ENCODE measurements at places on chromosomes 5 and 9.

DNA sequence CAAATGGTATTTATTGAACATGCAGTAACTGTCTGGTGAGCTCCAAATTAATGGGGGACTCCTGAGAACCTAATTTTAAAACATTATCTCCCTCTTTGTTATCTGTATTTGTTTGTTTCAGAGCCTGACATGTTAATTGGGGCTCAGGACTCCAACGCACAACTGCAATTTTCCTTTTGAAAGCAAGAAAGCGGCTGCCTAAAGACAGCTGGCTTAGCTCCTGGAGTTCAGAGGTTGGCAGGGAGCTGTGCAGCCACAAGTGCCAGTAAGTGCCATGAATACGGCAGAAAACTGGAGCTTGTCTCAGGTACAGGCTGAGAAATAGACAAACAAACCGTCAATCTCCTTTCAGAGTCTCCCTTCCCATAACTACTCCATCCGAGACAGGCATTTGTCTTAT, 80.9 kb downstream of the PPP2R2B start:
- H3K4me3 ChIP-seq = no peak overlapping the region
- DNase-seq = no peak
- no peak overlapping the region for H3K27ac ChIP-seq

GRCh38 chr5:144525000-144525399, 354.3 kb downstream of the KCTD16 start:
- H3K27me3 ChIP-seq = no peaks in the 10 kb centered on the region
- no peak overlapping the region for H3K27ac ChIP-seq
- no peaks in the 10 kb centered on the region for H3K4me1 ChIP-seq
- no peaks in the 10 kb centered on the region for H3K36me3 ChIP-seq

DNA sequence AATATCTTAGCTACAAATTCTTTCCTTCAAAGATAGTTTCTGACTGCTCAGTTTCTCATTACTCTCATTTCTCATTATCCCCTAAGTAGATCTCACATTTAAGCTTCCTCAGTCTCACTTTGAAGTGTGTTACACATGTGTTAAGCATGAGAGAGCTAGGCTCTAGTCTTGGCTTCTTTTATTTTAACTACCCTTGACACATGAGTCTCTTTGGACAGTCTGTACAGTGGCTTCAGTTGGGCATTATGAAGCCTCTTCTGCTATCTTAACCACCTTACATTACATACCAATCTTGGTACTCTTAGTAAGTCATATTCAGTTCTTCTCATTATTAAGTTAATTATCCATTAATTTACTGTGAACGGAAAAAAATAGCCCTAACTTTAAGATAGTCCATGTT, 232.5 kb downstream of the FBXL17 start:
- H3K4me1 ChIP-seq = peaks cover 8% of the 10 kb centered on the region
- no peak overlapping the region for H3K27ac ChIP-seq
- no peak overlapping the region for H3K4me3 ChIP-seq
- no peaks in the 10 kb centered on the region for H3K36me3 ChIP-seq
- no peaks in the 10 kb centered on the region for H3K27me3 ChIP-seq
- no peak for DNase-seq

DNA sequence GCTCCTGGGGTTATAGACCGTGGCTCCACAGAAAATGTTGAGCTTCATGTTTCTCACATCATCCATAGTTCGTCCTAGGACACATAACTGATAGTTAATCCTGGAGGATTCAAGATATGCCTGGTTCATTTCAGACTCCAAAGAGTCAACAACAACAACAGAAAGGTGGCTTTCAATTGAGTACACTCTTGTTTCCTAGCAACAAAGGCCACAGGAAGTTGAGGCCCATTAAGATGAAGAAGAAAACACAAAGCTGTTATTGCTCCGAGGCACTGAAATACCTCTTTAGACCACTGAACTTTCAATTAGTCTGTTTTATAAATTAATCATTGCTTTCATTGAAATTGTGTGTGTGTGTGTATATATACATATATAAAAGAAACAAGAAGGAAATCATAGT, 154.5 kb downstream of the YIPF5 start:
- H3K36me3 ChIP-seq = no peaks in the 10 kb centered on the region
- no peak for DNase-seq
- H3K27ac ChIP-seq = no peak overlapping the region

GRCh38 chr9:89999176-89999533, 394.3 kb downstream of the GADD45G start:
- H3K36me3 ChIP-seq = no peaks in the 10 kb centered on the region
- peaks cover 1% of the 10 kb centered on the region for H3K27me3 ChIP-seq
- peak overlapping the region; percentile 41 for H3K4me3 ChIP-seq
- H3K27ac ChIP-seq = peak overlapping the region; percentile 40
- no peak for DNase-seq

DNA sequence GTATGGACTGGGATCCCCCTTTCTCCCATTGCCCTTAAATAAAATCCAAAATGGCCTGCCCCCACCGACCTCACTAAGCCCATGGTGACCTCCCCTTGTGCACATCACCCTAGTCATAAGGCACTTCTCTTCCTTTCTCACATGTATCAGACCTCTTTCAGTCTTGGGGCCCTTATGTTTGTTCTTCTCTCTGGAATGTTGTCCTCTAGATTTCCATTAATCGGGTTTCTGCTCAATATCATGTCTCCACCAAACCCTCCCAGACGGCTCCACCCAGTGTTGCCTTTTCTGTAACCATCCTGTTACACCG, 196.3 kb downstream of the ERCC6L2 start:
- no peak for DNase-seq
- no peak overlapping the region for H3K4me3 ChIP-seq
- H3K27me3 ChIP-seq = peaks cover 6% of the 10 kb centered on the region
- H3K36me3 ChIP-seq = no peaks in the 10 kb centered on the region
- no peak overlapping the region for H3K27ac ChIP-seq
- peaks cover 6% of the 10 kb centered on the region for H3K4me1 ChIP-seq

- H3K36me3 ChIP-seq = no peaks in the 10 kb centered on the region
- no peak for DNase-seq
- H3K27ac ChIP-seq = no peak overlapping the region
- H3K4me1 ChIP-seq = peaks cover 4% of the 10 kb centered on the region
- H3K27me3 ChIP-seq = peaks cover 4% of the 10 kb centered on the region
- H3K4me3 ChIP-seq = no peak overlapping the region
Observed at GRCh38 chr9:87834357-87834756, 48.3 kb upstream of the SPATA31E1 start.

- no peaks in the 10 kb centered on the region for H3K27me3 ChIP-seq
- no peak overlapping the region for H3K27ac ChIP-seq
- H3K4me3 ChIP-seq = no peak overlapping the region
- H3K4me1 ChIP-seq = no peaks in the 10 kb centered on the region
- no peaks in the 10 kb centered on the region for H3K36me3 ChIP-seq
Observed at GRCh38 chr5:150519978-150520377, 12.0 kb downstream of the NDST1 start.

DNA sequence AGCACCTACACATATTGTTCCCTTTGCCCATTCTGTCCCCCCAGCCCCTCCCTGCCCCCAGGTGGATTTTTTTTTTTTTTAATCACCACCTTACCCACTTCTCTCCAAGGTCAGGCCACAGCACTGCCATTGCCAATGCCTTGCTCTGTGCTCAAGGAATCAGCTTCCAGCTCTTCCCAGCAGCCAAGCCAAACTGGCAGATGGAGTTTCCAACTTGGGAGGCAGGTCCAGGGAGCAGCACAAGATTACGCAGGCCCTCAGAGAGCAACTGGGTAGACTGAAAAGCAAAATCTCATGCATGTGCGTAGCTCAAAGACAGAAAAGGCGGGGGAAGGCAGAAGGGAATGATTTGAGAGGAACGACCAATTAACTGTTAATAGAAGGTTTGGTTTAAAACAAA, 15.1 kb downstream of the GRHPR start:
- DNase-seq = no peak
- H3K36me3 ChIP-seq = peaks cover 59% of the 10 kb centered on the region
- H3K4me1 ChIP-seq = no peaks in the 10 kb centered on the region
- H3K4me3 ChIP-seq = no peak overlapping the region

GRCh38 chr5:16853518-16853917, 82.6 kb downstream of the MYO10 start:
- H3K27me3 ChIP-seq = no peaks in the 10 kb centered on the region
- no peak for DNase-seq
- H3K27ac ChIP-seq = no peak overlapping the region
- H3K4me1 ChIP-seq = no peaks in the 10 kb centered on the region

DNA sequence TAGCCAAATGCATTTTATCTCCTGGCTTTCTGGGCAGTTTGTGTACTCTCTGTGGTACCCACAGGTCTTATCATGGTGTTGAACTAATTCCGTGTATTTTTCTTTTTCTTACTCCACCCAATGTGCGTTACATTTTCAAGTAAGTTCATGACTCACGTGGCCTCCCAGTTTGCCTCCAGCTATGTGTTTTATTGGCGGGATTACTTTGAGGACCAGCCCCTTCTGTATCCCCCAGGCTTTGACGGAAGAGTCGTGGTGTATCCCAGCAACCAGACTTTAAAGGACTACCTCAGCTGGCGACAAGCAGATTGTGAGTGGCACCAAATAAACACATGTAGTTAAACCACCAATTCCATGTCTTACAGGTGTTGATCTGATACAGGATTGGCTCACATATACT, 3.2 kb downstream of the THG1L start:
- H3K4me3 ChIP-seq = no peak overlapping the region
- H3K36me3 ChIP-seq = peaks cover 47% of the 10 kb centered on the region
- DNase-seq = no peak
- H3K4me1 ChIP-seq = peaks cover 20% of the 10 kb centered on the region

DNA sequence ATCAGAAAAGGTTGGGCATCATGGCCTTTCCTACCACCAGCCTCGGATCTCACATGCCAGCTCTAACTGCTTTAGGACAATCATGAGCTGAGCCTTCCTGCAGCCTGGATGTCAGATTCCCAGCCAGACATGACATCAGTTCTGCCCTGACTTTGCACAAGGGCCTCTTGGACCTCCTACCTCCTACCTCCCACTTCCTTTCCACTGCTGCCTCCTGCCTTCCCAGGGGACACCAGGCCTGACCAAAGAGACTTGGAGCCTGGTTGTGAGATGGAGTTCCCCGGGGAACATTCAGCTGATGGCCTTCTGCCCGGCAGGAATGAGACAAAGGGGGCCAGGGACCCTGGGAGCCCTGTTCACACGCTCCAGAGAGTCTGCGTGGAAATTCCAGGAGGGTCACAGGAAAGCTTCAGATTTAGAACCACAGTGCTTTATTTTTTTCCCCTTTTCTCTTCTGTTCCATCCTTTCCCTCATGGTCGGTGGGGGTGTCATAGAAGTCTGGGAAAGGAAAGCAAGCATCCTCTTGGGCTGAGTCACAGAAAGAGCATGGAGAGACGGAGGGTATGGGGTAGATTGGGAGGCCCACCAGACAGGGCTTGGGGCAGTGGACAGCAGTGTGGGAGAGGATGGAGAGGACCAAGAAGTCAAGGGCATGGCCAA, 35.4 kb upstream of the IL17B start:
- no peak for DNase-seq
- no peak overlapping the region for H3K27ac ChIP-seq

- H3K27ac ChIP-seq = no peak overlapping the region
- DNase-seq = no peak
- no peaks in the 10 kb centered on the region for H3K27me3 ChIP-seq
- H3K4me3 ChIP-seq = no peak overlapping the region
- no peaks in the 10 kb centered on the region for H3K36me3 ChIP-seq
Observed at GRCh38 chr5:32642276-32643002, 57.1 kb downstream of the SUB1 start.

DNA sequence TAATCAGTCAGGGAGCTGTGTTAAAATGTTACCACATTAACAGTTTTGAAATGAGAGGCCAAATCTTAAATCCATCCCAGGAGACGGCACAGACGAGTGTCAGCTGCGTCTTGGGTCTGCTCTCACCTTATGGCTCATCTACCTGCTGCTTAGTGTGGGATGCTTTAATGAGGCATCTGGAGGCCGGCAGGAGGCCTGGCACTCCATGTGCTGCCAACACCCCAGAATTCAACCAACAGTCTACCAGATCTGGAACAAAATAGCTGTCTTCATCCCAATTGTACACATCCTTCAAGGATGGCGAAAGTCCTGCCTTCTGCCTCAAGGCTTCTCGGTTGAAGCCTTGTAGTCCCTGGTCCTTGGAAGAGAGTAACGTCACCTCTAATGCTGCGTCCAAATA, 12.0 kb downstream of the PRKACG start:
- no peak overlapping the region for H3K4me3 ChIP-seq
- H3K27ac ChIP-seq = no peak overlapping the region
- DNase-seq = no peak
- H3K27me3 ChIP-seq = no peaks in the 10 kb centered on the region

DNA sequence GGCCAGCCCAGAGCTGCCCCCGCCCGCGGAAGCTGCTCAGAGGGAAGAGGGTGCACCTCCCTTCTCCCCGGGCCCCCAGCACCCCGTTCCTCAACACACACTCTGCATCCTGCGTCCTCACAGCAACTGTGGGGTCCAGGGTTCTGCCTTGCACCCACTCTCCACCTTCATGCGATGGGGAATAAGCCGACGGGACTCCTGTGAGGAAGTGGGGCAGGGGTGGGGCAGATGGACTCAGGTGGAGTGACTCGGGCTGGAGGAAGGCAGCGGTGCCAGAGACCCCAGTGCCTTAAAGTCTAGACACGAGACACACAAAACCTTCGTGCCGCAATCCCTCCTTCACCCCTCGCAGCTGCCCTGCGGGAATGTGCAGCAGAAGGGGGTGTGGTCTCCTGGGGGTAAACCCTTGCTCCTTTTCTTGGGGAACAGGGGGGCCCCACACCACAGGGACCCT, 8.6 kb downstream of the BRD3 start:
- H3K4me3 ChIP-seq = no peak overlapping the region
- no peak for DNase-seq
- no peaks in the 10 kb centered on the region for H3K27me3 ChIP-seq
- H3K4me1 ChIP-seq = peaks cover 12% of the 10 kb centered on the region
- H3K27ac ChIP-seq = no peak overlapping the region

- H3K4me1 ChIP-seq = no peaks in the 10 kb centered on the region
- H3K27me3 ChIP-seq = no peaks in the 10 kb centered on the region
- DNase-seq = no peak
Observed at GRCh38 chr9:16213781-16214515, 656.5 kb downstream of the BNC2 start.

- H3K4me1 ChIP-seq = peaks cover 58% of the 10 kb centered on the region
- H3K27ac ChIP-seq = no peak overlapping the region
- no peaks in the 10 kb centered on the region for H3K27me3 ChIP-seq
Observed at GRCh38 chr5:177301503-177302165, 1.9 kb downstream of the RAB24 start.

DNA sequence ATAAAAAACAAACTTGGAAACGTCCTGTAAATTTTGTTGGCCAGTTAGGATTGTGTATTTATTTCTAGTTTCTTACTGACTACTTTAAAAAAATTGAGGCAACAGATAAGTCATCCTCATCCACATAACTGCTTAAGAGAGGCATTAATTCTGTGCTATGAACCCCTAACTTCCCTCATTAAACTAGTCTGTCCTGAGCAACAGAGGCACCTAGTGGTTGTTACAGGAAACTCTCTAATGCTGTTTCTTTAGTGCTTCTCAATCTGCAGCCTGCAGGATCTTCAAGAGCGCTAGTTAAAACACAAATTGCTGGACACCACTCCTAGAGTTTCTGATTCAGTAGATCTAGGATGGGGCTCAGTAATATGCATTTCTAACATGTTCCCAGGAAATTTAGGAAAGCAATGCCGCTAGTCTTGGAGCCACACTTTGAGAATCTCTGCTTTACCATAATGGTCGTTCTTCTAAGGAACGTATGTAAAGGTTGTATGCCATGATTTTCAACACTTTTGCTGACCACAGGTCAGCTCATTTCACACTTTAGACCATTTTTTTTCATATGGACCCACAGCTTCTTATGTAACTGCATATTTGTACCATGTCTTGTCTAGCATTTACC, 410.1 kb upstream of the SMARCA2 start:
- no peak for DNase-seq
- H3K4me1 ChIP-seq = no peaks in the 10 kb centered on the region
- H3K27me3 ChIP-seq = no peaks in the 10 kb centered on the region
- H3K4me3 ChIP-seq = no peak overlapping the region

Measured in activated T-helper 2 cell treated with anti-CD3 and anti-CD28 coated beads, Interferon-gamma antibody, Interleukin-2, Interleukin-4, amounts not matched to agents 10 μg/mL and 5 μg/mL and 100 μg/mL, durations not matched to agents 14 hours and 24 hours and 36 hours (primary cell).